LHCN-M2 (cell line): ENCODE measurements at places on chromosomes 1 and 21.

GRCh38 chr1:88979749-88980116 lies 12.7 kb downstream of the KYAT3 start:
- no peak for DNase-seq

GRCh38 chr1:38381256-38381655 lies 334.7 kb upstream of the POU3F1 start:
- no peak for DNase-seq

GRCh38 chr1:150931773-150932172 lies 5.6 kb downstream of the SETDB1 start:
- peak; percentile 51 for DNase-seq

GRCh38 chr1:27430903-27431600 lies 38.6 kb downstream of the GPR3 start:
- DNase-seq: peak; percentile 71

DNA sequence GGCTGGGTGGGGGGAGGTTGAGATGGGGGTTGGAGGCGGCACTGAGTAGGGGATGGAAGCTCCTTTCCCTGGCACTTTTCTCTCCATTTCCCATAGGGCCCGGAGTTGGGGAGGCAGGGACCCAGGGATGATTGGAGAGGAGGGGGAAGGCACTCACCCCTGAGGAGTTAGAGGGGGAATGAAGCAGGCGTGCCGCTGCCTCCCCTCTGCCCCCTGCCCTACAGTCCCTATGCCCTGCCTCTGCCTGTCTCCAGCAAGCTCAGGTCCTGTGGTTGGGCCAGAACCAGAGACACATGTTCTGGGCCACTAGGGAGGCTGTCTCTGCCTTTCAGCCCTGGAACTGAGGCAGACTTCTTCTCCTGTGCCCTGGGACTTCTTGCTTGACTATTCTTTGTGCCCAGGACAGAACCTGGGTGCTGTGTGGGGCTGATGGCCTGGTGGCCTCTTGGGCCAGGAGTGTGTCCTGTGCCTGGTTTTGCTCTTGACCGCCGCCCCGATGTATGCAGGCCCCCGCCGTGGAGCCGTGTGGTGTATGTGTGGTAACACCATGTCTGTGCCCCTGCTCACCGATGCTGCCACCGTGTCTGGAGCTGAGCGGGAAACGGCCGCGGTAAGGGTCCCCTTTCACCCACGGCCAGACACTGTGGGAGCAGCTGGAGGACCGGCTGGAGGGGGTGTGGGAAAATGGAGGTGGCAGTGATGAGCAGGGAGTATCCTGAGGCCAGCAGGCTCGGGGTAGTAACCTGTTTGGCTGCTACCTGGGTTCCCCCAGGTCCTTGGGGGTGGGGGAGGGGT lies 1.4 kb downstream of the LYPLA2 start:
- DNase-seq: no peak

GRCh38 chr1:200546577-200546976 lies 74.0 kb downstream of the KIF14 start:
- no peak for DNase-seq

DNA sequence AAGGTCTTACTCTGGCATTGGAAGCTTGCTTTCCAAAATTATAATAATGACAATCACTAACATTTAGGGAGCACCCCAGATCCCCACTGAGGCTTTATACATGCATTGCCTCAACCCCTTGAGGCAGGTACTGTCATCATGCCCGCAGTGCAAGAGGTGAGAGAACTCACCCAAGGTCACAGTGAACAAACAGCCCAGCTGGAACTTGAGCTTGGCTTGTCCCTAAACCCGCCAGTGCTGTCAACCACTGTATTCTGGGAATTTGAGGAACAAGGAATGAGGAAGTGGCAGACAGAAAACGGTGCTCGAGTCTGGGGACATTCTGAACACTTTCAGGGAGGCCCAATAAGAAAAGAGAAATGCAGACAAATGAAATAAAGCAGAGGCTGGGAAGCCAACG lies 34.6 kb upstream of the TLR5 start:
- no peak for DNase-seq

DNA sequence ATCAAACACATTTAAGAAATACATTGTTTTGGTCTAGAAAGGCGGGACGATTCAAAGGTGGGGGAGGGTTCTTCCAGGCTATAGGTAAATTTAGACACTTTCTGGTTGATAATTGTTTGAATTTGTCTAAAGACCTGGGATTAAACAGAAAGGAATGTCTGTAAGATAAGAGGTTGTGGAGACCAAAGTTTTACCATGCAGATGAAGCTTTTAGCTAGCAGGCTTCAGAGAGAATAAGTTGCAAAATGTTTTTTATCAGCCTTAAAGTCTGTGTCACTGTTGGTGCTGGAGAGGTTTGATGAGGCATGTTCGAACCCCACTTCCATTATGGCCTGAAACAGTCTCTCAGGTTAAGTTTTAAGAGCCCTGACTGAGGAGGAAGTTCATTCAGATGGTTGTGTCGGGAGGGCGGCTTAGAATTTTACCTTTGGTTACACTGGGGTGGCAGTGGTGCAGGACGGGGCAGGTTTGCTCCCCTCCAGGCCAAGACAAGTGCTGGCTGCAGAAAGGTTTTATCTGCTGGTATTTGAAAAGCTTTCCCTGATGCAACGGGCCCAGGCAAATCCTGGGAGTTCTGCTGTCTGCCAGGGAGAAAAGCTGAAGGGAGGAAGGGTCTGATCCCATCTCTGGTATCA lies 16.0 kb upstream of the SLC2A5 start:
- no peak for DNase-seq

DNA sequence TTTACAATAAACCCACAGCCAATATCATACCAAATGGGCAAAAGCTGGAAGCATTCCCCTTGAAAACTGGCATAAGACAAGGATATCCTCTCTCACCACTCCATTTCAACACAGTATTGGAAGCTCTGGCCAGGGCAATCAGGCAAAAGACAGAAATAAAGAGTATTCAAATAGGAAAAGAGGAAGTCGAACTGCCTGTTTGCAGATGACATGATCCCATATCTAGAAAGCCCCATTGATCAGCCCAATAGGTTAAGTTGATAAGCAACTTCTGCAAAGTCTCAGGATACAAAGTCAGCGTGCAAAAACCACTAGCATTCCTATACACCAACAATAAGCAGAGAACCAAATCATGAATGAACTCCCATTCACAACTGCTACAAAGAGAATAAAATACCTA lies 235.5 kb downstream of the DPYD start:
- DNase-seq: no peak

GRCh38 chr21:29144736-29145353 lies 14.4 kb downstream of the MAP3K7CL start:
- DNase-seq: peak; percentile 86

DNA sequence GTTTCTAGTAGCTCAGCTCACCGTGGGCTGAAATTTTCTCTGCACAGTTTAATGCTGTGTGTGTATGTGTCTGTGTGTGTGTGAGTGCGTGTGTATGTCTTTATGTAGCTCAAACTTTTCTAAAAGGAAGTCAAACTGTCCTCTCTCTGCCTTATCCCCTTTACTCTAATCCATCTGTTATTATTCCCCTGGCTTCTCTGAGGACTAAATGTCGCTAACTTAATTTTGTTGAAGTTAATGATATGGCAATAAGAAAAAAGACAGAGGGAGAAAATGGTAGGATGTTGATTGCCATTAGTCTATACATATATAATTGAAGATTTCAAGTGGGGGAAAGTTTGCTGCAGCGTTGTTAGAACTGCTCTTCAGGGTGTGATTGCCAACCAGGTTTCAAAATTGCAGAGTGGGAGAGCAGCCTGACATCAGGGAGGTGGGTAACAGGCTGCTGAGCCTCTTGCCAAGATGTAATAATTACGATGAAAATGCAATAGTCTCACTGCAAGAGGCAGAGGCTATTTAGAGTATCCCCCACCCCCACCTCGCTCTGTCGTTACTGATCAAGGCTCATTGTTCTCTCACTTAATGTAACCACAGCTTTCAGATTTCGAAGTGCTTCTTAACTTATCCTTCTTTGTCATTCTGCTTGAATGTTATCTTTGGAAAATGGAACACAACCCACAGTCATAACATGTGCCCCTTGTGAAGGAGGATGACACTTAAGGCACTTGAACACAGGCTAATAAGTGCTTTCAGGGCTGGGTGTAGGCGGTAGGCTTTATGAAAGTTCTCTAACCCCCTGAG lies 559.0 kb upstream of the PLXNA2 start:
- no peak for DNase-seq

- DNase-seq: no peak
Observed at GRCh38 chr1:28917757-28918118, 3.4 kb downstream of the EPB41 start.

GRCh38 chr1:172531412-172532182 lies 1.4 kb upstream of the SUCO start:
- DNase-seq: no peak

DNA sequence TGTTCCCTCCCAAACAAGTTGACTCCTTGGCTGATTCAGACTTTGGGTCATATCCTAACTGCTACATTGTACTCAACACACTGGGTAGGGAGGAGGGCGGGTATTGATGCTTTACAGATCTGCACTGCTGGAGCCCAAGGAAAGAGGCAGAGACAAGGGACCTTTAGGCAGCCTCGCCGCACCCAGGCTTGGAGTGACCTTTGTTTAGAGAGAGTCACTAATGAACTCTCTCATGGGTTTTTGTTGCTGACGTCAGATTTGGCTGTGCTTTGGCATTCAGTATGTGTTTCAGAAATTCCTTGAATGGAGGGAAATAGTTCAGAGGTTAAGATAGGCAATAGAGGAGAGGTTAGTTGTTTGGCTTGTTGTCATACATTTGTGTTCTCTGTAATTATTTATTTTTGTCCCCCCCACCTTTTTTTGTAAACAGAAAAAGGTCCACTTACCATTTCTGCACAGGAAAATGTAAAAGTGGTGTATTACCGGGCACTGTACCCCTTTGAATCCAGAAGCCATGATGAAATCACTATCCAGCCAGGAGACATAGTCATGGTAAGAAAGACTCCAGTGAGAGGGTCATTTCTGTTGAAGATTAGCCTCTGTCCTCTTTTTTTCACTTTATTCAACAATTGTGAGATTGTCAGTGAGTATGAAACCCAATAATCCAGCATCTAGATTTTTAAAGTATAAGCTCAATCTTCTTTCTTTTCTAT lies 116.1 kb downstream of the ATP5PO start:
- no peak for DNase-seq

DNA sequence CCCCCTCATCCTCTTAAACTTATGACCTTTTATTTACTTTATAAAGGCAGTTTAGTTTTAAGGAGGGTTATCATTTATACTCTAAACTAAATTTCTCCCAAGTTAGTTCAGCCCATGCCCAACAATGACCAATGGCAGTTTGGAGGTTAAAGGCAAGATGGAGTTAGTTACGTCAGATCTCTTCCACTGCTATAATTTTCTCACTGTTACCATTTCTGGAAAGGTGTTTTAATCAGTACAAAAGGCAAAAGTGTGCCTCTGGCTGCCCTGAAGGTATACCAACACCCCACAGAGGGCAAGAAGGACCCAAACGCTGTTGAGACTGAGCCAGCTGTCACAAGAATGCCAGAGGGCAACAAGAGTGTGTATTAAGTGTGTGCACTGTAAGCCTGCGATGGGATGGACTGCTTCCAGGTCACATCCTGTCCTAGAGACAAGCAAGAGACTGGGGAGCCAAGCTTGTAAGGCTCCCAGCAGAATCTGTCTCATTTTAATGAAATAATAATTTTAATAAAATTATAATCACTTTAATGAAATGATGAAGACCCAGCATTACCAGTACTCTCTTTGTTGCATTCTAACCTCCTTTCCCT lies 32.5 kb upstream of the FAM89A start:
- no peak for DNase-seq

DNA sequence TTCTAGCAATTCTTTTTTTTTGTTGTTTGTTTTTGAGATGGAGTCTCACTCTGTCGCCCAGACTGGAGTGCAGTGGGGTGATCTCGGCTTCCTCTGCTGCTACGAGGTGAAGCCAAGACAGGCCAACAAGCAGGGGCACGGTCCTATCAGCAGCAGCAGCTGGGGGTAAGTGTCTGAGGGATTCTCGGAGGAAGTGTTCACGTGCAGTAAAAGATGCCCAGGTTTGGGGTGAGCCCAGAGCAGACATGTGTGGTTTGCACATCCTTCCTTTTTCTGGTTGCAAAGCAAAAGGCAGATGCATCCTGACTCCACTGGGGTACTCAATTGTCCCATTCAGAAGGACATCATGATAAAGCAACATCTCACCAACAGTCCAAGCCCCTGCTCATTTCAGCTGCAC lies 27.7 kb downstream of the PIGP start:
- DNase-seq: no peak

DNA sequence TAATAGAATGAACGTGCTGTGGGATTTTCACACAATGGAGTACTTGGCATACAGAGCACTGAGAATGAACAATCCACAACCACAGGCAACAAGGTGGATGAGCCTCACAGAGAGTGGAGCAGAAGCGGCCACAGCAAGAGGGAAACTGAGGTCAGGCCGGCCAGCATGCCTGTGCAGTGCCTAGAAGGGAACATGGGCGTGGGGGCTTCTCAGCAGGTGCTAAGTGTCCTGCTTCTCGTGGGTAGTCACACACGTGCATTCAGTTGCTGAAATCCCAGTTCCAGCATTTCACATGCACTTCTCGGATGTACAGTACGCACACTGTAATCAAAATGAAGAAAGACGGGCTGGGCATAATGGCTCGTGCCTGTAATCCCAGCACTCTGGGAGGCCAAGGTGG lies 33.1 kb downstream of the WDR4 start:
- DNase-seq: no peak

- no peak for DNase-seq
Observed at GRCh38 chr1:193013005-193013404, 46.2 kb downstream of the UCHL5 start.

DNA sequence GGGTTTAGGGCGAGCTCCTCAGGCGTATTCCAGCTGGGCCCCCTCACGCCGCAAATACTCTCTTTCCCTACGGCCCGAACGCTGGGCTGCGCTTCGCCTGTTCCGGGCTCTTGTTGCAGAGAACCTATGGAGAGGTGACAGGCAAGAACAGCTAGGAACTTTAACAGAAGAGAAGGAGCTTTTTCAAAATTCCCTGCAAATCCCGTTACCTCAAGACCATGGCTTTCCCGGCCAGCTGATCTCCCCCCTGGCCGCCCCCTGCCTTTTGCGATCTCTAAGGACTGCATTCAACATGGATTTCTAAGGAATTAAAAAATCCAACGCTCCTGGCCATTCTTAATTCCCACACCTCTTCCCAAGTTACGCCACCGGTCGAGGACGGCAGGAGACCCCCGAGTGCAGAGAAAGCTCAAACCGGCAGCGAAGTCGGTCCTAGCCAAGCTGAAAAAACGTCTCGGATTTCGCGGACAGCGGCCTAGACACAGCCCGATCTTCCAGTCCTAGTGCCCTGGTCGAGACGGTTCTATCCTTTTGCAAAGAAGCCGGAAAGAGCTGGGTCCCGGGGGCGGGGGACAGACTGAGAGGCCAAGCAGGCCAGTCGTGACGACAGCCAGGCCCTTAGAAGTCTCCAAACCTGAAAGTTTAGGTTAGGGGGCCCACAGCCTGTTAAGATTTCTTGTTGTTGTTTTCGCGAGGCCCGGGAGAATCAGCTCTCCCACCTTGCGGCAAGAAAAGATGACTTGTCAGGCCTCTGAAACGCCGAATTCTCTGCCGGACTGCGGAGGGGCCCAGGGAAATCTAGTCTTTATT lies 1.1 kb upstream of the TBX15 start:
- no peak for DNase-seq
